ENCODE measurements at places on chromosomes 3 and 15.

- DNase-seq: no peak
These were observed 104.5 kb downstream of the IL20RB start for GRCh38 chr3:137062250-137062649.

- no peak for DNase-seq
These were observed 59.2 kb downstream of the SRGAP3 start for GRCh38 chr3:9190276-9190675.

GRCh38 chr3:127844326-127844942 lies 22.1 kb upstream of the MGLL start:
- DNase-seq: no peak

DNA sequence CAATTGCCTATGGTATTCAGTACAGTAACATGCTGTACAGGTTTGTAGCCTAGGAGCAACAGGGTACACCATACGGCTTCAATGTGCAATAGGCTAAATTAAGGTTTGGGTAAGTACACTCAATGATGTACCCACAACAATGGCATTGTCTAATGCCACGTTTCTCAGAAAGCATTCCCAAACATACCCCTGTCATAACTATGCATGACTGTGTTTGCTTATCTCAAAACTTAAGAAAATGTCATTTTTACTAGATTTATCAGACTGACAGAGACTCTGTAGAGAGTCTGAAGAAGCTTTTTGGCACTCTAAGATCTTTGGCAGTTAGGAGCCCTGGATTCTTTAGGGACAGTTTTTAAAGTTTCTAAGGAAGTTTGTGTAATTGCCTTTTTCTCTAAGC lies 59.9 kb downstream of the MECOM start:
- no peak for DNase-seq

- no peak for DNase-seq
These were observed 47.5 kb upstream of the LIMD1 start for GRCh38 chr3:45546716-45547701.
